ENCODE measurements at places on chromosomes 11 and 22. TPM values are rescaled to one million over a fixed set of nuclear protein-coding genes. Genes with fewer than 3 reads are reported as not detected.

Gene AQP11
- total RNA-seq: not detected

Gene APOBEC3A
- not detected for total RNA-seq

Gene OR8A1
- total RNA-seq: not detected

Gene KAT5
- 33.8 TPM for total RNA-seq

Gene USP2
- total RNA-seq: 1.9 TPM

Gene C22orf42
- total RNA-seq: not detected

Gene KREMEN1
- total RNA-seq: 30.4 TPM

Gene RIMBP3B
- total RNA-seq: 0.14 TPM

Gene DERL3
- total RNA-seq: 2.8 TPM

Gene DNAJB7
- not detected for total RNA-seq

Gene ARSA
- total RNA-seq: 44.2 TPM

Gene OR5B21
- not detected for total RNA-seq

Gene TSPAN32
- total RNA-seq: not detected

Gene VPS11
- total RNA-seq: 17.8 TPM

Gene OR6A2
- total RNA-seq: not detected

Gene GRIA4
- not detected for total RNA-seq

Gene GAB2
- 3.5 TPM for total RNA-seq

Gene SCO2
- not detected for total RNA-seq

Gene SERPING1
- 0.42 TPM for total RNA-seq

Gene LDHAL6A
- not detected for total RNA-seq

Gene TREH
- not detected for total RNA-seq

Gene JRKL
- 4.6 TPM for total RNA-seq

Gene VSTM5
- 0.35 TPM for total RNA-seq

Gene POU2F3
- 0.49 TPM for total RNA-seq

Gene POU2AF2
- not detected for total RNA-seq

Gene MTNR1B
- not detected for total RNA-seq

Gene SOX10
- total RNA-seq: not detected

Gene SCYL1
- 62.1 TPM for total RNA-seq

Gene KDELR3
- 5.8 TPM for total RNA-seq

Gene TMEM121B
- total RNA-seq: not detected

Gene SMC1B
- total RNA-seq: not detected

Gene RPUSD4
- total RNA-seq: 14.9 TPM

Gene CLDN5
- 0.14 TPM for total RNA-seq

Gene PTGDR2
- not detected for total RNA-seq

Gene GPHA2
- total RNA-seq: not detected

Gene MYOD1
- total RNA-seq: not detected

Gene DGCR6
- 10.1 TPM for total RNA-seq

Gene NRXN2
- total RNA-seq: not detected
